ENCODE measurements at places on chromosomes 2 and 18.

- DNase-seq, result no peak
These were observed 24.5 kb downstream of the TIMM21 start for GRCh38 chr18:74172697-74173433.

GRCh38 chr18:57353940-57354461, 1.6 kb downstream of the ST8SIA3 start:
- no peak for DNase-seq

DNA sequence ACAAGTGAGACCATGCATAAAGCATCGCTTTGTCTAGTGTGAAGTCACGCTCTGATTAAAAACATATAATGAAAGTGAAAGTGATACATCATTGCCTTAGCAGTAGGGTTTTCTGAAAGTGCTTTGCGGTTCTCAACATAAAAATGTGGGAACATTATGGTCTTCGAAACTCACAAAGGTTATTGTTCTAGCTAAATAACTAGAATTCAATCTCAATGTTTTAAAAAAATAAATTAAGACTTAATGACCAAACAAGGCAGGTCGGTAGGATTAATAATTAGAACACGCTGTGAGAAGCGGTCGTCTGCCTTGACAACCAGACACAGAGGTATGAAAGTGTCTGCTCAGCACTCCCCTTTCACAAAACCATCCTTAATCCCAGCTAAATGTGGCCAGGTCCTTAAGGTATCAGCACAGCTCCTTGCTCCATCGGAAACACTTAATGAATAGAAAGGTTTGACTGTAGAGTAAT, 42.2 kb downstream of the KLHL14 start:
- no peak for DNase-seq

- no peak for DNase-seq
These were observed 28.3 kb upstream of the ASAP2 start for GRCh38 chr2:9178110-9178903.

DNA sequence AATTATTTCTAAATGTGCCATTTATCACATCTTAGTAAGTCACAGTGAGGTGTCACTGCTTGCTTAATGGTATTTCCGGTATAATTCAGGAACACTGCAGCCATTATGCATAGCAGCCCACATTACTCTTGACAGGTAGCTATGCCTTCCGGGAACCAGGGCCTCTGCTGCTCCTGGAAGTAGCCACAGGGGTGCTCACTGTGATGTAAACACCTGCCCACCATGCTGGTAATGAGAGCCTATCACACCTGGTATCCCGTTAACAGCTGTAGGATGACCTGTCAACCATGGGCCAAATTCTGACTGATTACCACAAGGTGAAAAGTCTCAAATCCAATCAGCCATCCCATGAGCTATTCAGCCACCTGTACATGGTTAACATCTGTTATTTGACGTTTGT, 647.0 kb upstream of the NXPH2 start:
- no peak for DNase-seq

GRCh38 chr2:76870581-76870980, 651.6 kb downstream of the LRRTM4 start:
- no peak for DNase-seq

DNA sequence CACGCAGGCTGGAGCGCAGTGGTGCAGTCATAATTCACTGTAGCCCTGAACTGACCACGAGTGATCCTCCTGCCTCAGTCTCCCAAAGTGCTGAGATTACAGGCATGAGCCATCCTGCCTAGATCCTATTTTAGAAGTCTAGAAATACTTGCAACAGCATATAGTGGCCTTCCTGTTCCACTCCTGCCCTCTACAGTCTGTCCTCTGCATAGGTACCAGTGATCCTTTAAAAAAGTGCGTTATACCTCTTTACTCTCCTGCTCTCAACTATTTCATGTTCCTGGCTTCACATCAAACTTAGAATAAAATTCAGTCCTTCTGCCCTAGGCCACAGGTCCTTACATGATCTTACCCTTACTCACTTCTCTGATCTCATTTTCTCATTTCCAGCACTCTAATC, 6.0 kb downstream of the COMMD1 start:
- DNase-seq, result no peak

GRCh38 chr2:19559596-19560240, 201.3 kb upstream of the OSR1 start:
- DNase-seq, result no peak

- DNase-seq, result no peak
These were observed 22.6 kb upstream of the BCL2 start for GRCh38 chr18:63342206-63342605.

GRCh38 chr2:105184420-105184819, 57.1 kb upstream of the GPR45 start:
- no peak for DNase-seq

- DNase-seq, result no peak
These were observed 18.3 kb downstream of the NHEJ1 start for GRCh38 chr2:219142329-219142728.

DNA sequence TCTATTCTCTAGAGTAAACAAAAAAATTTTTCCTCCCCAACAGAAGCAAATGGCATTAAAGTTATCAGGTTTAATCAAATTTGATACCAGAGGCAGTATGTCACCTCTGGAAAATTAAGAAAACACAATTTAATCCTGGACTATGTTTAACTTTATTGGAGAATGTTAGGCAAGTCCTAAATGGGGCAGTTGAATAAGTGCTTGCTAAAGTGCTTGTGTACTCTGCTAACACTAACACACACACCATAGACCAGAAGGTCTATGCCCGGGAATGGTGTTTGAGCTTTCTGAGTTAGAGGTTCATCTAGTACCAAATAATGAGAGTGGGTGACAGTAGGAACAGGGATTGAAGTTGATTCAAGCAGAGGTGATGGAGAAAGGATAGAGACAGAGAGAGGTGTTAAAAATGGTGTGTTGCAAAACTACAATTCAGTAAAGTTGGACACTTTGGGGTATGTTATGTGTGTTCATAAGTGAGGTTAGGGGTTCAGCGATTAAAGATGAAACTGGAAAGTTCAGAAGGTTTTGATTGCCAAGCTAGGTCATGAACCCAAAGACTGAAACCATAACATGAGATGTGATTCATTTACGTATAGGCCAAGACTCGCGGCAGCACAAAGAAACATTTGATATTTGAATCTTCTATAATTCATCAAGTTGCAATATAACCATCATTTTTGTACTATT, 40.5 kb upstream of the PEX13 start:
- no peak for DNase-seq

GRCh38 chr18:78582181-78582709, 397.4 kb upstream of the SALL3 start:
- no peak for DNase-seq

DNA sequence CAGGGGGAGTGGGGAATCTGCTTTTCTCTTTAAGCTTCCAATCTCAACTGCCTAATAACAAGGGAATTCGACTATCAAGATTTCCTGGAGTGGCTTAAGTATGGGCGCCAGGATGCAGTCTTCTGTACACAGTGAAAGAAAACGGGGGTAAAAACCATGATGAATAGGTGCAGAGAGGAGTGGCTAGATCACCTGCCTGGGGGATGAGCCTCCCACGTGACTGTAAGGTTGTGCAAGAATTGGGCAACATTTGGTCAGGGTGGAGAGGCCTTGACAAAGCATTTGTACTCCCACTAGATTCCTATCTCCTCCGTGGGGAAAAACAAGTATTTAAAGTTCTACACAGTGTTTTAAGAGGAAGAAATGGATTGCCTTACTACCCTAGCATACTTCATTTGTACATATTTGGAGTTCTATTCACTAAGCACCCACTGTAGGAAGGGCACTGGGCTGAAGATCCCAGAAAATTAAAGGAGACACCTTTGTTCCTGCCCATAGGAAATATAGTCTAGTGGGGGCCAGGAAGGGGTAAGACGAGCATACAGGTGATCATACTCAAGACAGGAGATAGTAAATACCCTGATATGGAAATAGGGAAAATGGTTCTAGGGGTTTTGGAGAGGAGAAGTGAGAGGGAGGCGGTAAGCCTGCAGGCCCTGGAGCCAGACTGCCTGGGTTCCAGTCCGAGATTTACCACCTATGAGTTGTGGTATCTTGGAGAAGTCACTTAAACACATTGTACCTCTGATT, 29.2 kb downstream of the EPAS1 start:
- no peak for DNase-seq

DNA sequence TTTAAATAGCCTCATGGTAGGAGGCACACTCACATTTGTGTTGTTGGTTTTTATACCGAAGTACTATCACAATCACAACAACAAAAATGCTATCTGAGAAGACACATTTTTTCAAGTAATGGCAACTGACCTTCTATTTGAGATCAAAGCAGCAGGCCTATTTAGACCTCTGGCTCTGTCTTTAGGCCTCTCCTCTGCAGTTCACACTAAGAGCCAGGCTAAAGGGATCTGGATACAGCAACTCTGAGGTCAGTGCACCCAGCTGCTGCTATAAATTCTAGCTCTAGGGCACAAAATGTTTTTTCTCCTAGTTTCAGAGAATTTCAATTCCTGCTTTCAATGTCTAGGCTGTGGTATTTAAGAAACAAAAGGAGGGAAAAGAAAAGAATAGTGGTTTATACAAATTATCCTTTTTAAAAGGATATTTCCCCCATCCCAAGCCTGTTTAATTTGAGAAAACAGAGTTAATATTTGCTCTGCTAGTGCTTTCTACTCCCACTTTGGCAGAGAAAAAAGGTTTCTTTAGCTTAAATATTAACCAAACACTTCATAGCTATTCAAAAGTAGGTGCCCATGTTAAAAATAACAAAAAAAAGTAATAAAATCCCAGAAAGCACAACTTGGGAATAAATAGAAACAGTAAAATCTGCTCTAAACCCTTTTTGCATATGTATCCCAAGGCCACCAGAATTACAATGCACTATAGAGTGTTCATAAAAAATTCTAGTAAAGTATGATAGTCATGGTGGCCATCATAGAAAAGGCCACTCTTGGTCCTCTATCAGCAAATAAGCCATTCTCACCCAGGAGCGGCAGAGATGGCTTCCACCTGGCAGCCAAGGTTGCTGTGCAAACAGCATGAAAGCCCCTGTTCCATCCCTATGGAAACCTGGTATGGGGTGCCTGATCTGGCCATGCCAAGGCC, 293.6 kb upstream of the SESTD1 start:
- no peak for DNase-seq

GRCh38 chr2:195320413-195320973, 336.5 kb upstream of the SLC39A10 start:
- DNase-seq, result no peak

DNA sequence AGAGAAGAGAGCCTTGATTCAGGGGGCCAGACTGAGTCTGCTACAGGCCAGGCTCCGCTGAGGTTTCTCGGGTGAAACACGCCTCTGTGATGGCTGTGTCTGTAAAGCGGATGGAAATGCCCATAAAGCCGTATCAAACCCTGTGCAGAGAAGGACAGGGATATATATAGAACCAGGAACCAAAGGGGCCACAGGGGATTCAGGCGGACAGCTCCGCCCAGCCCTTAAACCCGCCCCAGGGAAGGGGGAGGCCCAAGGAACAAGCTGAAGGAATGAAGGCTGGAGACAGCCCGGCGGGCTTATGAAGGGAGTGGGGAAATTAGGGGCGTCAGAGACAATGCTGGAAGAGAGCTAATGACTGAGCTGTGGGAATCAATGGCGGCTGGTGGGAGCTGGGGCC, 42.1 kb downstream of the NHEJ1 start:
- DNase-seq, result no peak

DNA sequence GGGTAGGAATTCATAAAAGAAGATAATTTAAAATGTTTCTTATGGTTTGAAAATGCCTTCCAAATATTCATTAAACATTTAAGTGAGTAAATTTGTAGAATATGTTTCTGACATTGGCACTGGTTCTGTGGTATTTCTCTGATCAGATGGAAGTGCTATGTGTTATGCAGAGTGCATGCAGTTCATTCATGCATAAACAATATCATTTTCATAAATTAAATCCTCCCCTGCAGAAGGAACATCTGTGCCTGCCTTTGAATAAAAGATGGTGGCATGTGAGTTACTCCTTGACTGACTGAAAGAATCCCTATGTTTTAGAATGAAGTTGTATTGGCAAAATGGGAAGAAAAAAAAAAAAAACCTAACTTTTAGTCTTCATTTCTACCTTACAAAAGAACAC, 5.9 kb downstream of the NEUROD1 start:
- DNase-seq, result no peak

DNA sequence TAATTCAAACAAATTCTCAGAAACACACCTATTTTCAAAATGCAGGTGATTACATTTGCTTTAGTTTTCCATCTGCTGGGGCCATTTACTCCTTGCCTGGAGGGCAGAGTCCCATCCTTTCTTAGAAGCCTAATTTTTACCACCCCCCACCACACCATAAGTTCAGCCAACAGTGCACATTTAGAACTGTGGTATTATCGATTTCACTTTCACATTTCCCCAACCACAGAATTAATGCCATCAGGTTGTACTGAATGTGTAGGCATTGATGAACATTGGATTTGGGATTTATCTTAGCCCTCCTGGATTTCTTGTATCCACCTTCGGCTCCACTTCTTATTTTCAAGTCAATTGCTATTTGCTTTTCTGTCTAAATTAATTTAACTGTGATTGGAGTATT, 4.5 kb downstream of the SCYGR3 start:
- no peak for DNase-seq

GRCh38 chr2:239792405-239793084, 232.6 kb downstream of the NDUFA10 start:
- no peak for DNase-seq

DNA sequence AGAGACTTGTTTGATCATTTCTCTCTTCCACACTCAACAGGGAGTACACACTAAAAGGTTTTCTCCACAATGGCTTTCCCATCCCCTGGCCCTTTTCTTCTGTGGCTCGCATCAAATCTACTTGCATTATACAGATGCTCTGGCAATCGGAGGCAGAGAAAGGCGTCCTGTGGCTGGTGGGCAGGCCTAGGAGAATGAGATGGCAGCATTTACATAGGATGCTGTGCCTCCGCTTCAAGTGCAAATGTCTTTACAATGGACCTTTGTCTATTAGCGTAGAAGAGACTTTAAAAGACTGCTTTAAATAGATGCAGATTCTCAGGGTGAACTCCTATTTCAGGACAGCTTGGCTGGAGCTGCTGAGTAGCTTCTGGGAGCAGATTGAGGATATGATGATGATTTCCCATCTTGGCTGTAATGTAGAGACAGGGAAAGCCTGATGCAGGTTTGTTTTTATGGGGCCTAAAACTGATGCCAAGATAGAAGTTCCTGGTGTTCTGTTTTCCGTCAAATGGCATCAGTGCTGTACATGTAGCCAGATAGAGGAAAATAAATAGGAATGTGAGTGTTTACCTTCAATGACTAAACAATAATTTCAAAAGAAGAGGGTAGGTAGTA, 423.4 kb downstream of the RND3 start:
- DNase-seq, result no peak

GRCh38 chr18:50679656-50680055, 119.8 kb downstream of the MAPK4 start:
- DNase-seq, result no peak

- DNase-seq, result no peak
These were observed 211.0 kb downstream of the MCFD2 start for GRCh38 chr2:46704593-46704992.

Data from NCI-H1436 treated with DMSO at 0.1 percent for 48 hours (cell line).